NCI-H460 (cell line): ENCODE measurements at places on chromosomes 6 and 20.

- no peak for DNase-seq
These were observed 548.7 kb upstream of the MAP3K7 start for GRCh38 chr6:91135406-91136103.

GRCh38 chr6:20955751-20956150 lies 421.5 kb downstream of the CDKAL1 start:
- no peak for DNase-seq

DNA sequence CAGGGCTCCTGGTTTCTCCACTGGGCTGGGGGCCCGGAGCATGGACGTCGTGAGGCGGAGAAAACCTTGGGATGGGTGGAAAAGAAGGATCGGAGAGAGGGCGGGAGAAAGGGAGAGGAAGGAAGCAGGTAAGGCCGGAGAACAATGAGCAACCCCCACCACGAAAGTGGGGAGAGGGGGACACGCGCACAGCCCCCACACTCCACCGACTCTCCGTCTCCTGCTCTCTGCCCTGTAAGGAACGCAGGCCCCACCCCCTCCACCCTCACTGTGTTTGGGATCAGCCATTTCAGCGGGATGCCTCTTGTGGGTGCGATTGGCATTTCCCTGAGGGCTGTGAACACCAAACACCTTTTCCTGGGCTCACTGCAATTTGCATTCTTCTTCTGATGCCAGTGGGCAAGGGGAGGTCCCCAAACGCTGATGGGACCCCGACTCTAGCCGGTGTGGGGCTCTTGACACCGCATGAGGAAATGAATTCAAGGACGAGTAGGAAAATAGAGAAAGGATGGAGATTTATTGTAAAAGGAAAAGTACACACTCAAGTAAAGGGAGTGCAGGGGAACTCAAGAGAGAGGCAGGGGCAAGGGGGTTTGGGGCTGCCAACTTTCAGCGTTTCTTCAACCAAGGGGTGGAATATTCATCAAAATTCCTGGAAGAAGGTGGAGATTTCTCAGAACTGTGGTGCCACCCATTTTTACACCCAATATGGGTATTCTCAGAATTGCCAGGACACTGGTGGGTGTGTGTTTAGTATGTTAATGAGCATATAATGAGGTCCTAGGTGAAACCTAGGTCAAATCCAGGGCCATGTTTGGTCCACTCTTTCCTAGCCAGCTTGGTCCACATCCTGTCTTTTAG lies 13.1 kb upstream of the RAET1L start:
- no peak for DNase-seq

- no peak for DNase-seq
These were observed 125.9 kb downstream of the KIF6 start for GRCh38 chr6:39599341-39599740.

DNA sequence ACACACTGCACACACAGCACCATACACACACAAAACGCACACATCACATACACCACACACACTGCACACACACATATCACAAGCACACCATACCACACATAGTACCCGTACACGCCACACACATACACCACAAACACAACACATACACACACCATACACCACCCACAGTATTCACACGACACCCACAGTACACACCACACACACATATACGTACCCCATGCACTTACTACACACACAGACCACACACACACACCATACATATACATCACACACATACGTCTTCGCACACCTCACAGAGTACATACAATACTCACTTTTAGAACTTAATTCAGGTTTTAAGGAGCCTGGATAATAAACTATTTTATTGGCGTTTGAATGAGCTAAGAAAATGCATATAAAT lies 1805.3 kb upstream of the DEFB115 start:
- no peak for DNase-seq

GRCh38 chr6:167721291-167721690 lies 105.4 kb upstream of the AFDN start:
- DNase-seq: no peak

DNA sequence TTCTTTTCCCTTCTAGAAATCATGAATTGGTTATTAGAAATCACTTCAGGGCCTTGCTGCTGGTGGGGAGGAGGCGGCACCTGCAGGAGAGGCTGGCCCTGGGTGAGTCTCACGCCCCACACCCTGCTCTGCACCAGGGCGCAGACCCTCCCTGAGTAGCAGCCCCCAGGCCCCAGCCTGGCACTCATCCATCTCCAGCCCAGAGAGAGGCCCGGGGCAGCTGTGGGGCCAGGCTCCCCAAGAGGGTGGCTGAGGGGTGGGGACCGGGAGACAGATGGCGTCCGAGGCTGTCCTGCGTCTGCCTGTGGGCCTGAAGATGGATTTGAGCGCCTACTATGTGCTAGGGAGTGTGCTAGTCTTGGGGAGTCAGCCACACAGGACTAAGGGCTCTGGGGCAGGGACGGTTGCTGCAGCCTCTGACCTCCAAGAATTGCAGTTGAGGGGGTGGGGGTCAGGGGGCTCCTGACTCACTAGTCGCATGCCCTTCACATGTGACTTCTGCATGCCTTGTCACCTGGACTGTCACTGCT lies 59.6 kb upstream of the GATA5 start:
- no peak for DNase-seq

GRCh38 chr6:133428295-133428694 lies 187.1 kb downstream of the EYA4 start:
- DNase-seq: no peak

DNA sequence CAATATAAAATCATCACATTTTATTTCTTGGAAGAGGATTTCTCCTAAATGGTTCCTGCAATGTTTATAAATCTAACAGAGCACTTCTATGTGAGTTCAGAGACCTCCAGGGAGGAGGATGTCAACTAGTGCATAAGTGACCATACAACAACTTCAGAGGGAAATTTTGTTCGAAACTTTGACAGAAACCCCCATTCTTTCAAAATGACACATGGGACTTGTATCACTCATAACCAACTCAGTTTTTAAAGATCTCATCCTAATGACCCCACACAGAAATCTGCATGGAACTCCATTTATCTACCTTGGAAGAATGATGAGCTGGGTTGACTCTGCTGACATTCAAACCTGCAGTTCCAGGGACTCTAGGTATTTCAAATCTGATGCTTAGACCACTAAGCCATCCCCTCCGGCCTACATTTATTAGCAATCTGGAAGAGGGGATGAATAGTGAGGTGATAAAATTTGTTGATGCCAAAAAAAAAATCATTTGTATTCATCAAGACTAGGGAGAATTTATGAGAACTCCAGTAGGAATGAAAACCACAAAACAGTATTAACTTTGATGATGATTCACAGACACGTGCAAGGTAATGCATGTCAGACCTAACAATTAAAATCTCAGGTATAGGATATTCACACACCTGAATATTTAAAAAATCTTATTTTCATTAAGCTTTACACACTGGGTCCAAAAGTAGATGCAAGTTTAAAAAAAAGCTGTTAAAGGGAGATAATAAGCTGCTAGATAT lies 153.0 kb downstream of the REV3L start:
- no peak for DNase-seq

- DNase-seq: no peak
These were observed 259.4 kb upstream of the ECI2 start for GRCh38 chr6:4394786-4395185.

DNA sequence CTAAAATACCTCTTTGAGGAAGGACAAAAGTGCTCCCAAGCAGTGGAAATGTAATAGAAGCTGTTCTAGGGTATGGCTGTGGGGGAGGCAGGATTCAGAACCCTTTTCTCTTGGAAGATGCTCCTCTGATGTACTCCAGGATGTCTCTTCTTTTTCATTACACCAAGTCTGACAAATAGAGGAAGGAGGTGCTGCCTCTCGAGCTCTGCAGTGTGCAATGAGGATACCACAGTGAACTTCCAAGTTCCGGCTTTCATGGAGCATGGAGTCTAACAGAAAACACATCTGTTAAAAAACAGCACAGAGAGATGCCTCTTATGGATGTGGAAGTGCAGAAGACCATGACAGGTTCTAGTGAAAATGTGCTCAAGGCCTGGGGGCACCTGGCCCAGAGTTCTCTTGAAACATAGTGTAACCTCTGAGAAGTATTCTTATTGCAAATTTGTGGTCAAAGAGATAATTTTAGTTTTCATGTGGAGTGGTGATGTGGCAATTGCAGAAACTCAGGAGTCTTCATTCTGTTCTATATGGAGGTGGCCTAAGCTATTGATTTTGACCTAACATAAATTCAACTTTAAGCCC lies 362.0 kb upstream of the CITED2 start:
- no peak for DNase-seq

- DNase-seq: no peak
These were observed 402 bp downstream of the OSBPL2 start for GRCh38 chr20:62238569-62239277.
